Stimulated activated CD4-positive, alpha-beta T cell treated with anti-CD3 and anti-CD28 coated beads, Interleukin-4, amount 100 ng/mL, for 24 hours (primary cell): ENCODE measurements at places on chromosomes 13 and 19.

DNA sequence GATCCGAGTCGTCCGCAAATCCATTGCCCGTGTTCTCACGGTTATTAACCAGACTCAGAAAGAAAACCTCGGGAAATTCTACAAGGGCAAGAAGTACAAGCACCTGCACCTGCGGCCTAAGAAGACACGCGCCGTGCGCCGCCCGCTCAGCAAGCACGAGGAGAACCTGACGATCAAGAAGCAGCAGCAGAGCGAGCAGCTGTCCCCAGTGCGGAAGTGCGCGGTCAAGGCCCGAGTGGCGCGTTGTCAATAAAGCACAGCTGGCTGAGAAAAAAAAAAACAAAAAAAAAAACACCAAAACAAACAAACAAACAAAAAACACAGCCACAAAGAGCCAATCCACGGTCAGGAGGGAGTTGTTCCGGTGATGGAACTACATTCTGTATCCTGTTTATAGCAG, 4.7 kb upstream of the GNA15 start:
- no peak for DNase-seq

GRCh38 chr19:51693260-51693659, at the start of gene SPACA6:
SPACA6 (plus strand) TSS chr19:51693330; CDS start chr19:51693527, 197 bp downstream.
- DNase-seq = no peak

GRCh38 chr13:65913173-65913572, 1317.0 kb downstream of the PCDH9 start:
- no peak for DNase-seq

GRCh38 chr19:9727644-9728043, 40.9 kb downstream of the ZNF846 start:
- DNase-seq = no peak

DNA sequence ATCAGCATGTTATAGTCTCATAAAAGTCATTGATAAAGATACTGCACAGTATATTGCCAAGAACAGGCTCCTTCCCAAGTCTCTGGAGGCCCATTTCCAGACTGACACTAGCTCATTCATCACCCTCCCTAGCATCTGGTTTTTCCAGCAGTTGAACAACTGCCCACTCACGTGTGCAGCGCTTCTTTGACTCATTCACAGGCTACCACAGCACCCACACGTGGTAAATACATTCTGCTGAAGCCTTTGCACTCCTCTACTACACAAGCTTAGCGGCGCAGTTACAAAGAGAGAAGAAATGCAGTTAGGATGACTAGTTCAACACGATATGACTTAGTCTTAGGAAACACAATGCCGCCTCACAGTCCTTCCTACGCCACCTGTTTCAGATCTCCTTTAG, 87.7 kb downstream of the DOCK9 start:
- DNase-seq = peak; percentile 70

- no peak for DNase-seq
Observed at GRCh38 chr19:39193803-39194202, 3.0 kb upstream of the NCCRP1 start.

DNA sequence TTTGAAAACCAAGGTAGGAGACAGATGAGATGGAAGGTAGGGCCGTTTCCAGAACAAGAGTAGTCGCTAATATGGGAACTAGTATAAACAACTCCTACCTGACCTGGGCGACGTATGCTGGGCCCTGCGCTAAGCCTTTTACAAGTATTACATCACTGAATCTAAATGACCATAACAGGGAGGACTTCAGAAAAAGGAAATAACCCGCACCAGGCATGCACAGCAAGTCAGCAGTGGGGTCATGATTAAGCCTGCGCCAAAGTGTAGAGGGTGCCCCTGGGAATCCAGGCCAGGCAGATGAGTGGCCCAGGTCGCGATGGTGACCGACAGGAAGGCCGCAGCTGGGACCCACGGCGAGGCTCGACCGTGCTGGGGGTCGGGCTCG, 613 bp downstream of the ATP13A1 start:
- no peak for DNase-seq

- no peak for DNase-seq
Observed at GRCh38 chr13:22240716-22241115, 569.8 kb downstream of the FGF9 start.

GRCh38 chr19:15427991-15428471, 9.2 kb upstream of the AKAP8L start:
- no peak for DNase-seq

DNA sequence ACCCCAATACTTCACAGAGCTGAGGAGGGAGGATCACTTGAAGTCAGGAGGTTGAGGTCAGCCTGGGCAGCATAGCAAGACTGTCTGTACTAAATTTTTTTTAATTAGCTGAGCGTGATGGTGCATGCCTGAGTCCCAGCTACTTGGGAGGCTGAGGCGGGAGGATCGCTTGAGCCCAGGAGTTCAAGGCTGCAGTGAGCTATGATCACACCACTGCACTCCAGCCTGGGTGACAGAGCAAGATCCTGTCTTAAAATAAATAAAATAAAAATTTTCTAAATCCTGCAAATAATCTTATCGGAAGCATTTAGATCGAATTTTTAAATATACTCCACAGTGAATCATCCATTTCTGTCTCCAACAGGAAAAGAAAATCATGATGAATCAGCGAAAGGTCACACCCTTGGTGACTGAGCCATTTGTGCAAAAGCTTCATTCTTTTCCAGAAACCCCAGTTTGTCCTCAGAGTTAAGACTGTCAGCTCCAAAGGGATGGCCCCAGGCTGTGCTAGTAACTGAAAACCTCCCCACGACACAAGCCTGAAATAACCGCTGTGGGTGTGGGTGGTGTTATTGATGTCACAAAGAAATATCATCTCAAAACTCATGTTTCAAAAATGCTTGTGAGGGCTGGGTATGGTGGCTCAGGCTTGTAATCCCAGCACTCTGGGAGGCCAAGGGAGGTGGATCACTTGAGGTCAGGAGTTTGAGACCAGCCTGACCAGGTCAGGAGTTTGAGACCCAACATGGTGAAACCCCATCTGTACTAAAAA, 167.6 kb downstream of the PTPRS start:
- DNase-seq = no peak

DNA sequence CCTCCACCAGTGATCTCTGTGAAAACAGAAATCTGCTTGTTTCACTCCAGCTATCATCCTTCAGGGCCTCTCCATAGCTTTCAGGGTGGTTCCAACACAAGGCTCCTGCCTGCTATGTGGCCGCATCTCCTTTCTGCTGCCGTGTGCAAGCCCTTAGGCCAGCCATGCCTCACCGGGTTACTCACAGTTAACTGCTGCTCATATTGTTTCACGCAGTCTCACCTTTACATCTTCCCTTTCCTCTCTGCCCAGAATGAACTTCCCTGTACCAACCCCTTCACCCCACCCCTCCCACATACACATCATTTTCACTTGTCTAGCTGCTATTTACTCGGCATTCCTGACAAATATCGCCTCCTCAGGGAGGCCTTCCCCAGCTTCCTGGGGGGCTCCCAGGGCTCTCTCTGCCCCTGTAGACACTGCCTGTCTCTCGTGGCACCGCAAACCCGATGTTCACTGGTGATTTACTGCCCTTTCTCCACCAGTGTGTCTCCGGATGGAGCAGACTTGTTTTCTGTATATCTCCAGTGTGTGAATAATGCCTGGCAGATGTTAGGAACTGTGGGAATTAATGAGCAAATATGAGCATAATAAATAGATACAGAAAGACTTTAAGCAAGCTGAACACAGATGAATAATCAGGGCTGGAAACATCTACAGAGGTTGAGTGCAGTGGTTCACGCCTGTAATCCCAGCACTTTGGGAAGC, 39.3 kb upstream of the GPR183 start:
- no peak for DNase-seq

DNA sequence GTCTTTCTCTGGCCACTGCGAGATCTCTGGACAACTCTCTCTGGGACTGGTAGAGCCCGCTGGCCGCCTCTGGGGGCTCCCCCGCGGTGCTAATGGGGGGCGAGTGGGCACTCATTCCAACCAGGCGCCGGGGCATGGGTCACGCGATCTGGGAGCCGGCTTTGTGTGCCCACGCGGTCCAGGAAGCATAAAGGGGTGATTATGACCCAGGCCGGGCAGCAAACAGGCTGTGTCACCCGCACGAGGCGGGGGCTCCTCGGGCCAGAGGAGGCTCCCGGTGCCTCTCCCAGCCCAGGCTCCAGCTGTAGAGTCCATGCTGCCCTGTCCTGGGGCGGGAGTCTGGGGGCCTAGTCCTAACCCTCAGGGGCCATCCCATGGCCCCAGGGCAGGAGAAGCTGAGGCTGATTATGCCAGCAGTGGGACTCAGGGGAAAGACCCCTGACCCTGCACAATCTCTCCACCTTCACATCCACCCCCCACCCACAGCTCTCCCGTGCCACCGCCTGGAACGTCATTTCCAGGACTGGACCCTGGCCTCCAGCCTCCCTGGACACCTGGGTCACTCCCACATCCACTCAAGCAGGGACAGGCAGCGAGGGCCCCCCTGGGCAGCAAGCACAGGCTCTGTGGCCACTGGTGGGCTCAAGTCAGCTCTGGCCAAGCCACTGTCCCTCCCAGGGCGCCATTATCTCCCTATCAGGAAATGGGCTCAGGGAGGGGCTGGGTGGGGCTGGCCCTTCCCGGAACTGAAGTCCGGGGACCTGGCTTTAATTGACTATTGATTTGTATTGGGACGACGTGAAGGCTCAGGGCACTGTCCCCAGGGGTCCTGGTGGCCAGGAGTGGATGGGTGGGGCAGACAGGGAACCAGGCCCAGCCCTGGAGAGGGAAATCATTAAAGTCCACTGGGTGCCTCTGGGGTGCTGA, 50.0 kb downstream of the PTPRS start:
- no peak for DNase-seq

- DNase-seq = no peak
Observed at GRCh38 chr13:23445794-23446193, 12.3 kb upstream of the SACS start.

DNA sequence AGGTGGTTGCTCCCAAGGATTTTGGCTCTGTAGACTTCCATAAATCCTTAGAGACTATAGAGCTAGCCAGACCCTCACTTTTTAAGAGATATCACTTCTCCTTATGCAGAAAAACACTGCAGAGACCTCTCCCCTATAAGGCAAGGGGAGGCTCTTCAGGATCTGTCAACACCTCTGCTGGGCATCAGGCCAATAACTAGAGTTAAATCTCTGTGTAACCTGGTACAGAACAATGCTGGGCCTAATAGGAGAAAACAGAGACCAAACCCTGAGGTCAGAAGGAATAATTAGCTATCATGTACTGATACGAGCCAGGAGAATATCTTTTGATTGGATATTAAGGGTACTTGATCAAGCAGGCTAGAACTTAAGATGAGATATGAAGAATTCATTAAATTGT, 358.5 kb downstream of the TBC1D4 start:
- no peak for DNase-seq

GRCh38 chr13:59356607-59357006, 807.1 kb downstream of the DIAPH3 start:
- no peak for DNase-seq

GRCh38 chr13:25692099-25692498, 320.3 kb downstream of the ATP8A2 start:
- DNase-seq = no peak

DNA sequence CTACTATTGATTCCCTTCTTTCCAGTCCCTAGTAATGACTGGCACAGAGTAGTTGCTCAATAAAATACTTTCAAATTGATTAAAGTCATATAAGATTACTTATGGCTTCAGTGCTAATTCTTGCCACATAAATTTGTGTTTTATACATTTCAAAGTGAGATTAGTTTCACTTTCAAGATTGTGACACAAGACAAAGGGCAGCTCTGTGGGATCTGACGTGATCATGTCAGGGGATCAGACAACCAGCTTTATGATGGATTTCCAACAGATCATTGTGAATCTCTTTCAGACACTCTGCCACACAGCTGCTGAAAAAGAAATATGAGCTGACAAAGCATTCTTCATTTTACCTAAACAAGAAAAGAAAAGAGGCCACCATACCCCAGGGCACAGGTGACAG, 73.4 kb upstream of the POMP start:
- DNase-seq = no peak

DNA sequence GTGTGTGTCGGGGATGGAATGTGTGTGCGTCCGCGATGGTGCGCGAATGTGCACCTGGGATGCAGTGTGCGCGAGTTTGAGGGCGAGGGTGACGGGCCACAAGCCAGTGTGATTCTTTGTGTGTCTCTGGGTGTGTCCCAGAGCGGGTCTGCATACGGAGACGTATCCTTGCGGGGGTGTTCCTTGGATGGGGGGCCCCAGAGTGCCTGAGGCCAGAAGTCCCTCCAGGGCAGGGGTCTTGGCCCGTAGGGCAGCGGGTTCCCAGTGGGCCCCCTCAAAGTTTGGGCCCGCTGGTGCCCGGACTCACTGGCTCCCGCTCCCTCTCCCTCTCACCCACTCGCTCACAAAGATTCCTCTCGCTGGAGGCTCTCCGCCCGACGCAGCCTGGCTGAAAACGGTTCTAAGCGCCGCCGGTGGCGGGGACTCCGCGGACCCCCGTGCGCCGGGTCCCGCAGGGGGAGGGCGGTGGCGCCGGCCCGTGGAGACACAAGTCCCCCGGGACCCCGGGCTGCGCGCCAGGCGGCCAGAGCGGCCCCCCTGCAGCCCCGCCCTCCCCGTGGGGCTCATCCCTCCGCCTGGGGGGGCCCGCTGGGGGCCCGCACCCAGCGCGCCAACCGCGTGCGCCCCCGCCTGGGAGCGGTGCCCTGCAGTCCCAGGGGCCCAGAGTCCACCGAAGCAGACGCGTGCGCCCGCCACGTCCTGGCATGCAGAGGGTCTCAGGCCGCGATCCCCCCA, 886 bp downstream of the CRLF1 start:
- DNase-seq = no peak

- no peak for DNase-seq
Observed at GRCh38 chr13:68440874-68441273, 1210.7 kb upstream of the PCDH9 start.

DNA sequence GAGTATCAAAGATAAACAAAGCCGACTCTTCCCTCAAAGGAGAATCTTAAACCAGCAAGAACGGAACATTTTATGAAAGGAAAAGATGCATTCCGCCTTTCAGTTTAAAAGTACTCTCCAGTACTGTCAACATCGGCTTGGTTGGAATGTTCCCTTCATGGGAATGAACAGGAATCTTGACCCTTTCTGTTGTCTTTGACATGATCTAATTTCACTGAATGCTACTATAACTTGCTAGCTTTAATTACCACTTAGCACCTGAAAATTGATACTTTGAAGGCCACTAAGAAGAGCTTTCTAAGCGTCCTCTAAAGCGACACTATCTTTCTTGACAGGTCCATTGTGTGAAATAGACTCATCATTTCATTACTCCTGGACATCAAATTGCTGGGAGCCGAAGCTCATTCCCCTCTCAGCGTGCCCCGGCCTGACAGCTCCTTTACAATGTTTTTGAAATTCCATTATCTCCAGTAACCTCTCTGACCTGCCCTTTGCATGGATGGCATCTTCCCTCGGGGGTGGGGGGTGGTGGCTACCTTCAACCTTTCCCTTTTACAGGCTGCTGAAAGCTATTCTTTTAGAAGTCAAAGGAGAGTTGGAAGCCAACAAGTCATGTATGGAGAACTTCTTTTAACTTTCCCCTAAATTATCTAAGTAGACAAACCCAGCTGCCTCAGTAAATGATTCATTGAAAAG, 67.9 kb downstream of the EFNB2 start:
- DNase-seq = no peak

- no peak for DNase-seq
Observed at GRCh38 chr13:45833663-45834375, 17.7 kb downstream of the SIAH3 start.

GRCh38 chr19:16066611-16067104, 9.6 kb upstream of the TPM4 start:
- DNase-seq = peak; percentile 65
